ENCODE measurements at places on chromosomes 2 and 18.

GRCh38 chr2:54042897-54043620 lies 72.3 kb upstream of the PSME4 start:
- no peak for DNase-seq

DNA sequence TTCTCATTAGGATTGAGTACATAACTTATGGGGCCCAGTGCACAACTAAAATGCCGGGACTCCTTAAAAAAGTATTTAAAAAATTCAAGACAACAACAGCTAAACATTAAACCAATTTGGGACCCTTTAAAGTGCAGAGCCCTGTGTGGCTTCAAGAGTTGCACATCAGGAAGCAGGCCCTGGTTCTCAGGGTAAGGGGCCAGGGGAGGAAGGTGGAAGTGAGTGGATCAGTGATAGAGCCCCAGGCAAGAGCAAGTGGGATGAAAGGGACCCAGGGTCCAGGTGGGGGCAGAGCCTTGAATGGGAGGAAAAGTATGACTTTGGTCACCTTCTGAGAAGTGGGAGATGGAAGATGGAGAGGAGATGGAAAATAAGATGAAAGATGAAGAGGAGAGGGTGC lies 2.3 kb upstream of the FHOD3 start:
- no peak for DNase-seq

DNA sequence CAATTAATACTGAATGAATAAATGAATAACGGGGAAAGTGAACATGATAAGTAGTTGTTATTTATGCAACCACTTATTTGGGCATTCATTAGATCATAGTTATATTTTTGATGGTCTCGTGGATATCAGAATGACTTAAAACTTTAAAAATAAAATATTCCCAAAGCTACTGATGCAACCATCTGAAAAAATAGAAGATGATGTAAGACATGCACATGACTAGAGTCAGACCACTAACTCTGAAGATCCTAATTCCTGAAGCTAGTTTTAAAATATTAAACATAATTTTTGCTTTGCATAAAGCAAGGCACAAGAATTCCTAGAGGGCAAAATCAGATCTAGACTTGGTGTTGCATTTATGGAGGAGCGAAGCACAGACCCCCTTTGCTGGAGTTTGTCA lies 616.1 kb downstream of the IRS1 start:
- DNase-seq = no peak

DNA sequence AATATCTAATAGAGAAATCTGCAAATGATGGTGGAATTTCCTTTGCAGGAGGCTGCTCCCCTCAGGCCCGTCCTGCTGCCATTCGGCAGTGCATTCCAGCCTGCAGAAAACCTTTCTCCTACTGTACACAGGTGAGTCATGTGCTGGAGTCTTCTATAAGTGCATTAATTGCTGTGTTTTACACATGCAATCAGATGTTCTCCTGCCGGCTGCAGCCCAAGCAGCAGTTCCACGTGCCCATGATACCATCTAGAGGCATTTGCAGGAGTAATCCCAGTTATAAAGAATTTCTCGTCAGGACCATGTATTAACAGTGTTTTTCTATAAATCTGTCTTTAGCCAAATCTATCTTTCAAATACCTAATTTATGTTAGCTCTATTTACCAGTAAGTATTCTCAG lies 304.7 kb upstream of the HNMT start:
- DNase-seq = peak; percentile 4

GRCh38 chr2:1800716-1801388 lies 56.5 kb upstream of the PXDN start:
- DNase-seq = no peak

DNA sequence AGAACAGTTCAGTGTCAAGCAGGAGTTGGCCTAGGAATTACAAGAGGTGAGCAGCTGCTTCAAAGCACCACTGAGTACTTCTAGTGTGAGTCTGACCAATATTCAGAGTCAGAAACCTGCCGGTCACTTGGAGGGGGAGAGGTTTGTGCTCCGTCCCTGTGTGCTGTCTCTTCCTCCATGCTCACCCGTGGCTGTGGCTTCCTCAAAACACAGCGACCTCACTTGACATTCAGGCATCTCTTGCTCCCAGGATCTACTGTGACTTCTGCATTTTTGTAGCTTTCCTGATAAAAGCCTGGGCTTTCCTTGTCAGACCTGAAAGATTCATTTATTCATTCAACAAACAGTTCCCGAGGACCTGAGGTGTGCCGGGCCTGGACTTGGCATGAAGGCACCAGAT lies 32.9 kb downstream of the TPRKB start:
- DNase-seq = no peak

GRCh38 chr2:118250001-118250400 lies 161.7 kb downstream of the INSIG2 start:
- no peak for DNase-seq

DNA sequence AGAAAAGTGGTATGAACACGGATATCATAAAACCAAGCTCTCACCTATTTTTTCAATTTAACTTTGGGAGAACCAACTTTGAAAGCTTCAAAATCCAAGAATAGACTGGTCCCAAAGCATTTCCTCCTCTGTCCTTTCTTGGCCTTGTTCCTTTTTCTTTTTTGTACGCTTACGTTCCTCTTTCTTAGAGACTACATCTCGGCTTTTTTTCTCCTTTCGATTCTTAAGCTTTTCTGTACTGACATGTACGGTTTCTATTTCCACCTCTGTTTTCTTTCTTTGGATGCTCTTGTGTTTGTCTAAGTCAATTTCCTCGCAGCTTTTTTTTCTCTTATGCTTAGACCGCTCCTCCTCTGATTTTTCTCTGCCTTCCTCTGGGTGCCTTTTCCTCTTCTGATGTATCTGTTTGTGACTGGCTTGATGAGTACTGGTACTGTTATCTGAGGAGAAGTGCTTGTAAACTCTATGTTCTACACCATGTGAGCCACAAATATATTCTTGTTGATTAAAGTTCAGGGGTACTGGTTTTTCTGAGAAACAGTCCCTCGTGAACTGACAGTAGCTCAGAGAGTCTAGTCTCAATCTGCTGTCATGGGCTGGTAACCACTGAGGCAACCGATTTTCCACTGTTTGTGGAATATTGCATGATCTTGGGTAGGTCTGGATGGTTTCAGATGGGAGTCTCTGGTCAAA lies 11.5 kb upstream of the RNU2-63P start:
- DNase-seq = no peak

DNA sequence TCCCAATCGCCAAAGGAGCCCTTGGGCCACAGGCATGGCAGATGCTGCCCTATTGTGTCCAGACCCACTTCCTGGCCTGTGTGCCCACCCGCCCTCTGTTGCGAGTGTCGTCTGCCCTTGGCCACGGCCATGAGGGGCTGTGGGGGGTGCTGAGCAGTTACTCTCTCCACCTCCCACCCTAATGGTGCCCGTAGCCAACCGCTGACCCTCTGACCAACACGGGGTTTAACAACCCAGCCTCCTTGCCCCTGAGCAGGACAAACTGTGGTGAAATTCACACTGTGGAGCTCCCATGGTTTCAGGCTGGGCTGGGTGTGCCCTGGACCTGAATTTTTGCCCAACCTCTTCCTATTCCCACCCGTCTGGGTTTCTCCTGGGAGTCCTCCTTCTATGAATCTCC lies 145.7 kb upstream of the HDAC4 start:
- no peak for DNase-seq

DNA sequence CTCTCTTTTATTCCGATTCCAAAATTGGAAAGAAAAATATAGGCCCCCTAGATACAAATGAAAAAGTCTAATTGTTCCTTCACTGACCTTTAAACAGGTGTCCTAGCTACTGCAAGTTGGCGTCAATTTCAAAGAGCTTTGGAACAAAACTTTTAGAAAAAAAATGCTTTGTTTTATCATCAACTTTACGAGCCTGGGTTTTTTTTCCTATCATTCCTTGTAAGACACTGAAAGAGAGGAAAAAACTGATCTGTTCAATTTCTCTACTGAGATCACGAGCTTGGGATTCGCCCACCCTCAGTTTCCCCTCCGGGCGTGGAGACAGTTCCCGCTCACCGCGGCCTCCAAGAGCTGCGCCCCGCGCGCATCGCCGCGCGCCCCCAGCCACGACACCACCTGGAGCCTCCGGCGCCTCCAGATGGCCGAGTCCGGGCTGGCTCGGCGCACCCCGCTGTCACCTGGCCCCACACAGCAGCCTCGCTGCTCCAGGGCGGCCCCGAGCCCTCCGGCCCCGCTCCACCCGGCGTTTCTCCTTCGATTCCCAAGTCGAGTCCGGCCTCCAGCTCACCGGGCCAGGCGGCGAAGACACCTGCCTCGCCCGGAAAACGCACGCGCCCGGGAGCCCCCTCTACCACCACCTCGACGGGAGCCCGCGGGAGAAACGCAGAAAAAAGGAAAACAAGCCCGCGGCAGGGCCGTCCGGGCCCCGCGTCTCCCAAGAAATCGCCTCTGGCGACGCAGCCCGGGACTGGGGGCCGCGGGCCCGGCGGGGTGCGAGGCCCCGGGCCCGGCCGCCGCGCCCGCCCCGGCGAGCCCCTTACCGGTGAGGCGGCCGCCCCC lies 656 bp downstream of the TBC1D8 start:
- DNase-seq = no peak

- DNase-seq = no peak
These were observed 1.6 kb downstream of the BAZ2B start for GRCh38 chr2:159614534-159615366.

GRCh38 chr2:5285872-5286769 lies 406.1 kb upstream of the SOX11 start:
- DNase-seq = no peak

DNA sequence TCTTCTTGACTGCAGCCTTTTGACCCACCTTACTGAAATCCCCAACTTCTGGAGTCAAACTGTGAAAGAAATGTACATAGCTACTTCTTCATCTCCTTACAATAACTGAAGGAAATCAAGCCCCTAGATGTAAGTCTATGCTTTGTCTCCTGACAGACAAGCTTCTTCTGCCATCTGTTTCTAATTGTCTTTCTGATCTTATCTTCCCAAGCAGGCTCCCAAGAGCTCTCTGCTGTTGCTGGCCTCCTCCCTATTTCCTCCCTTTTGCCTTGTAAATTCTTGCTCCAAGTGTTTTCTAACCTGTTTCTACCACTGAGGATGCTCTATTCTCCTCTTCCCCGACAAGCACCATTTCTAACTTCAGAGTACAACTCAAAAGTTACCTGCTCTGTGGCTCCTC lies 77.4 kb upstream of the OSR1 start:
- DNase-seq = no peak

DNA sequence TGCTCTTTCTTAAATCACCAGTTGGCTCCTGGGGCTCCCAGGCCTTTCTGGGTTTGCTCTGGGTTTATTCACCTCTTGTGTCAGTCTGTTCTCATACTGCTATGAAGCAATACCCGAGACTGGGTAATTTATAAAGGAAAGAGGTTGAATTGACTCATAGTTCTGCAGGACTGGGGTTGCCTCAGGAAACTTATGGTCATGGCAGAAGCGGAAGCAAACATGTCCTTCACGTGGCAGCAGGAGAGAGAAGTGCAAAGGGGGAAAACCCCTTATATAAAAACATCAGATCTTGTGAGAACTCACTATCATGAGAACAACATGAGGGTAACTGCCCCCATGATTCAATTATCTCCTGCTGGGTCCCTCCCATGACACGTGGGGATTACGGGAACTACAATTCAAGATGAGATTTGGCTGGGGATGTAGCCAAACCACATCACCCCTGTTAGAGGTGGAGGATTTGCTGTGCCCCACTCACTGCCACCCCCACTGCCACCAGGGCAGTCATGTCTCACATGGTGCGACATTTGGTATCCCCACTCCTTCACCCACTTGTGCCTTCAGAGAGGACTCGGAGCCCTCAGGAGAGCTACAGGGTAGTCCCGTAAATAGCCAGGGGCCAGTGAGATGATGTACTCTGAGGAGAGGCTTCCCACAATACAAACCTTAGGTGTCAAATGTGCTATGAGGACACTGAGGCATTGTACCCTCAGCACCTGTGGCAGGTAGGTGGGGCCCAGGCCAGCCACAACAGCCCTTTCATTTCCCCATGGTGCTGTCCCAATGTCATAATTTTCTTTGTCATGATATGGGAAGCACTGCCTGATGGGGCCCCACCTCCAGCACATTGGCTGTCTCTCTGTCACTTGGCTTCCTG lies 35.7 kb downstream of the CDC42EP3 start:
- DNase-seq = peak; percentile 90

DNA sequence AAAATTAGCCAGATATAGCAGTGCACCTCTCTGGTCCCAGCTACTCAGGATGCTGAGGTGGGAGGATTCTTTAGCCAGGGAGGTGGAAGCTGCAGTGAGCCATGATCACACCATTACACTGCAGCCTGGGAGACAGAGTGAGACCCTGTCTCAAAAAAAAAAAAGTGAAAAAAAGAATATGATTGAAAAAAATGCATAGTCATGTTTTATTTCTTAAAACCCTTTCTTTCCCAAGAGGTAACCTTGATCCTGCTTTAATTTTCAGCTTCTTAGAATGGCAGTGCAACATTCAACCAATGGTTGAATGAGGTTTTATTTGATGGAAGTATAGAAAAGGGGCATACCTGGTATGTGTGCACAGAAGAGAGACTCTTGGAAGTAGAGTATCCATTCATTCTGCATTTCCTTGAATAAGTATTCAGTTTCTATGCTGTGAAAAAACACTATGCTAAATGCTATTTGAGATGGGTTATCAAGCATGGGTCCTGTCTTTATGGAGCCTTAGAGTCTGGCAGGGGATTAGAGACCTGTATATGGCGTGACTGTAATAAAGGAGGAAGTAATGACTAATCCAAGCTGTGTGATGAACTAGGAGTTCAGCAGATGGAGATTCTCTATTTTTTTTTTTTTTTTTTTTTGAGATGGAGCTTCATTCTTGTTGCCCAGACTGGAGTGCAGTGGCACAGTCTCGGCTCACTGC lies 146.3 kb downstream of the WDSUB1 start:
- peak; percentile 80 for DNase-seq

DNA sequence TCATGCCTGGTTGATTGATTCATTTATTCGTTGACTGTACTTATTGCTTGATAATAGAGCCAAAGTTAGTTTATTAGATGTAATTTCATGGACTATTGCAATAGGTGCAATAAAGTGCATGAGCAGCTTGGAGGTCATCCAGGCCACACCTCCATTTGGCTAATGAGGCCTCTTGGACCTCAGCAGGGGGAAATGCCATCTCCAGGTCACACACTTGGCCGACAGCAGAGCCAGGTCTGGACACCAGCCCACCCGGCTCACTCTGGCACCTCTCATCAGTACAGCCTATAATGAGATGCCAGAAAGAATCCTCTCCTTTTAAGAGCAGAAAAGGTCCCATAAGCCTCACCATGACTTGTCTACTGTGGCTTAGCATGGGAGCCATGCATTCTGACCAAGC lies 71.2 kb upstream of the AFF3 start:
- DNase-seq = no peak

GRCh38 chr18:6352275-6352674 lies 62.4 kb downstream of the L3MBTL4 start:
- DNase-seq = no peak

GRCh38 chr18:35344736-35345459 lies 678 bp upstream of the ZNF24 start:
- no peak for DNase-seq

GRCh38 chr2:166375195-166375735 lies 479 bp downstream of the SCN9A start:
- DNase-seq = no peak

- DNase-seq = no peak
These were observed 17.0 kb downstream of the KCNK3 start for GRCh38 chr2:26709323-26710110.

- DNase-seq = peak; percentile 55
These were observed 2.3 kb downstream of the ZFP36L2 start for GRCh38 chr2:43224131-43224570.

- DNase-seq = no peak
These were observed 16.1 kb downstream of the WNT10A start for GRCh38 chr2:218896501-218897393.

- DNase-seq = no peak
These were observed 1.5 kb downstream of the ASNSD1 start for GRCh38 chr2:189662669-189663226.

Data from brain microvascular endothelial cell (primary cell).